Thymus (tissue), 14 donors: ENCODE measurements at places on chromosomes 11 and 22. TPM values are rescaled to one million over a fixed set of nuclear protein-coding genes. Genes with fewer than 3 reads are reported as not detected.
A peak's percentile ranks its signal among the peaks of the same experiment; 100 is the strongest.

DNA sequence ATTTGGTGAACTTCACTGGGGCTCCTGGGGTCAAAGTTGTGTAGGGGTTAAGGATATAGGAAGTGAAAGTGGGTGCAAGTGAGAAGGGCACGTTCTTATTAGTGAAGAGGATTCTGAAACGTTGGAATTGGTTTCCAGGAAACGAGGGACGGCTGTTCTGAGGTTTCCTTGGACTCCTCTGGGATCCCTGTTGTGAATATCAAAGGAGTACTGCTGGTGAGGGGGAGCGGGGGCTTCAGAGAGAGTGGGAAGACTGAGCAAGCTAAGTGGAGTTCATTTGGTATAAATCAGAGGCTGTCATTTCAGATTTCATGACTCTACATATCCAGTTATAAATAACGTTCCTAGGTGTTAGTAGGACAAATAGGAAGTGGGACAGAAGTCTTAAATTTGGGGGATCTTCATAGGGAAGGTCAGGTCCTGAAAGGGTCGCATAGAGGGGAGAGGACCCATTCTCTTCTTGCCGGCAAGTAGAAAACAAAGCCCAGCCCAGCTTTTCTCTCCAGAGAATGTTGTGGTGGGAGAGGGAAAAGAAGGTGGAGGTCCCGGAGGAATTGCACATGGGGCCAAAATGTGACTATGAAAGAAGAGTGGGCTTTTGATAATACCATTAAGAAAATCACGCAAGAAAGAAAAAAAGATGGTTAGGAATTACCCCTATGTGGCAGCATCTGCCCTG lies 1.1 kb upstream of the NELL1 start:
- H3K4me1 ChIP-seq, result no peaks in the 10 kb centered on the region
- DNase-seq, result no peak
- no peaks in the 10 kb centered on the region for H3K36me3 ChIP-seq

GRCh38 chr22:49426618-49427266 lies 400.9 kb downstream of the BRD1 start:
- no peaks in the 10 kb centered on the region for H3K36me3 ChIP-seq
- H3K27me3 ChIP-seq, result no peaks in the 10 kb centered on the region
- no peaks in the 10 kb centered on the region for H3K4me1 ChIP-seq
- H3K4me3 ChIP-seq, result no peak overlapping the region
- DNase-seq, result no peak
- no peak overlapping the region for H3K27ac ChIP-seq

DNA sequence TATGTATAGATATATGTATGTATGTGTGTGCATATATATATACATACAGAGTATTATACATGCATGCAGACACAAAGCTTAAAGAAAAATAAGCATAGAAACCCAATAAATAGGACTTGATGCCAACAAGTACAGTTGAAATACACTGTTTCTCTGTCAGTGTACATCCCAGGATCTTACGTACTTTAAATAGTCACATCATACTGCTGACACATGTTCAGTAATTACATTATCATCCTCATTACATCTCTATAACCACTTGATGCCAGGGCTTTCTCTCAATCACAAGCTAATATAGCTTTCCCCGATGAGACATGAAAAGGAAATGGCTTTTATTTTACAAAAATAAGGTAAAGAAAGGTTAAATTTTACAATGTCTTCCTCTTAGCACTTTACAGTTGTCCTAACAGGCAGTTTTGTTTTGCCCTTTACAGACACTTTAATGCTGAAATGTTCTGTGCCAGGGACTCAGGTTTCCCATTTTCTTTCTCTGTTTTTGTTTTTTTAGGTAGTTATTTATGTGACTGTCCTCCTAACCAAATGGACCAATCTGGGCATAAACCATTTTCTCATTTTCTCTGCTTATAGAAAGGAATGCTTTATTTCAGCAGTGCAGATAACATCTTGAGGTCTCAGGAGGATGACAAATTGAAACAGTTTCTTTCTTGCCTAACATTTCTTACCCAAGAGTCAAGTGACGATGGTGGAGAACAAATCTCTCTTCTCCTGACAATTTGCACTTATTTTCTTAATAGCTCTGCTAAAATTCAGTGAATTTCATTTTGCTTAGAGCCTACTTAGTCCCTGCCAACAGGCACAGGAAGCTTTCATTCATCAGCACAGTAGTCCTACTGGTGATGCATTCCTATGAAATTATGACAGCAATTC lies 350.2 kb downstream of the TTC28 start:
- no peaks in the 10 kb centered on the region for H3K4me1 ChIP-seq
- no peak overlapping the region for H3K27ac ChIP-seq
- H3K36me3 ChIP-seq, result no peaks in the 10 kb centered on the region
- H3K4me3 ChIP-seq, result no peak overlapping the region
- no peaks in the 10 kb centered on the region for H3K27me3 ChIP-seq

GRCh38 chr11:93532281-93532789 lies 10.9 kb downstream of the SMCO4 start:
- H3K27me3 ChIP-seq, result no peaks in the 10 kb centered on the region
- peaks cover 63% of the 10 kb centered on the region for H3K4me1 ChIP-seq
- no peak for DNase-seq
- H3K27ac ChIP-seq, result no peak overlapping the region

DNA sequence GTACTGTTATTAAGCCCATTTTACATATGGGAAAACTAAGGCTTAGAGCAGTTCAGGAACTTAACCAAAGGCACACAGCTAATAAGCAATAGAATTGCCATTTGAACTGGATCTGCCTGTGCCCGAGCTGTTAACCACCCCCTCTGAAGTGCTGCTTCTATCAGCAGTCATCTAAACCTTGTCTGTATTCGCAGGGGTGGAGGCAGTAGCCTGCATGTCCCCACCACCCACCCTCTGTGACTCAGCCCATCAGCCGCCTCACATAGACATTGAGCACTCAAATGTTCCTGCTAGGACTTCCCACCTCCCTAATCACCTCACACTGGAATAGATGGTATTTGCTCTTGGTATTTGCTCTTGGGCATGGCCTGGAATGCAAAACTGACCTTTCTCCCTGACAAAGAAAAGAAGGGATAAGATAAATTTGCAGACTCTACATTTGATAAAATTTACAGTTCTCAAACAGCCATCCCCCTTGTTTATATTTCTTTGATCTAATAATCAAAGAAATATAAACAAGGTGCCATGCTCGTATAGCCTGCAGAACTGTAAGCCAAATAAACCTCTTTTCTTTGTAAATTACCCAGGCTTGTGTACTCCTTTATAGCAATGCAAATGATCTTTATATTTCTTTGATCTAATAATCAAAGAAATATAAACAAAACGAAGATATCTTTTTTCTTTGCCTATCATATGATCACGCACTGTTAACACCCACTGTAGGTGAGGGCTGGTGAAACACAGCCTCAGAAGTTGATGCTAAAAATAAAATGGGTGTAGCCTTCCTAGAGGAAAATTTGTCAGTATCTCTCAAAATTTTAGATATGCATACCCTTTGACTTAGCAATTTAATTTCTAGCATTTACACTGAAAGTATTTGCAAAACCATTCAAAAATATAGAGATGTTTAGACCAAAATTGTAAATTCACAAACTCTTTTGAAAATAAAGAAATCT lies 15.9 kb downstream of the DKK3 start:
- no peaks in the 10 kb centered on the region for H3K4me1 ChIP-seq
- no peak overlapping the region for H3K4me3 ChIP-seq
- H3K36me3 ChIP-seq, result no peaks in the 10 kb centered on the region
- DNase-seq, result no peak

GRCh38 chr11:56750190-56750589 lies 1.7 kb upstream of the OR9G4 start:
- H3K36me3 ChIP-seq, result no peaks in the 10 kb centered on the region
- no peaks in the 10 kb centered on the region for H3K4me1 ChIP-seq
- no peak overlapping the region for H3K4me3 ChIP-seq
- H3K27ac ChIP-seq, result no peak overlapping the region

CATSPER1 gene
- 0.14 TPM for total RNA-seq

GRCh38 chr11:130068986-130069658 lies 572 bp upstream of the APLP2 start:
- H3K27ac ChIP-seq, result peak overlapping the region; percentile 73
- peak; percentile 58 for DNase-seq
- peak overlapping the region; percentile 64 for H3K4me3 ChIP-seq

GRCh38 chr11:10327254-10327653 lies 22.4 kb downstream of the ADM start:
- peaks cover 6% of the 10 kb centered on the region for H3K4me1 ChIP-seq
- no peak for DNase-seq
- H3K4me3 ChIP-seq, result no peak overlapping the region
- H3K27me3 ChIP-seq, result no peaks in the 10 kb centered on the region

- no peaks in the 10 kb centered on the region for H3K36me3 ChIP-seq
- no peak for DNase-seq
- no peak overlapping the region for H3K4me3 ChIP-seq
- H3K27ac ChIP-seq, result no peak overlapping the region
Observed at GRCh38 chr11:6734616-6735015, 37.2 kb downstream of the OR2AG2 start.

- no peak overlapping the region for H3K4me3 ChIP-seq
- no peak for DNase-seq
- peaks cover 3% of the 10 kb centered on the region for H3K27me3 ChIP-seq
- peaks cover under 1% of the 10 kb centered on the region for H3K36me3 ChIP-seq
- no peak overlapping the region for H3K27ac ChIP-seq
Observed at GRCh38 chr11:68255526-68255925, 16.2 kb downstream of the C11orf24 start.

DNA sequence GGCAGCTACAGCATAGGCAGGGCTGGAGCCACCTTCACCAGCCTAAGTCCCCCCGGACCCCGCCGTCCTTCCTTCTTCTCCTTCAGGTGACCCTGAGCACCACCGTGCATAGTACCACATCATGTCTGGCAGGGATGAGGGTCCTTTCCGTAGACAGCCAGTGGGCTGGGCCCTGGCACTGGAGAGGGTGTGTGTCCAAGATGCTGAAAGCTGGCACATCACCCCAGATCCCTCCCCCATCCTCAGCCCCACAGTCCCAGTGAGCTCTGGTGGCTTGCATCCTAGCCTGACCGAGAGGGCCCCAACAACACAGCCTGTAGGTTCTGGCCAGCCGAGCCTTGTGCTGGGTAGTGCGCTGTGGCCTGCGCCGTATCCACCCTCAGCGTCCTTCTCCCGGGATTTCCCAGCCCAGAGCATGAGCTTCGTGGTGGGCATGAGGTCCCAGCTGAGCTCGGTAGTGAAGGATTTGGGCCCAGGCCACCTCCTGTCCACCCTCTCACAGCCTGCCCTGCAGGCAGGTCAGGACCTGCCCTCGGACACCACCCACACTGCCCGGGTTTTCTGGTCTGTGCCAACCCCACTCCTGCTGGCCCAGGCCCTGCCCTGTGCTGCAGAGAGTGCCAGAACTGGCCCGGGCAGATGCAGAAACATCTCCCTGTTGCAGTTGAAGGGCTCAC lies 1124.3 kb downstream of the BRD1 start:
- H3K27me3 ChIP-seq, result no peaks in the 10 kb centered on the region
- H3K27ac ChIP-seq, result no peak overlapping the region
- no peak overlapping the region for H3K4me3 ChIP-seq

GRCh38 chr11:20118209-20118608 lies 42.1 kb downstream of the DBX1 start:
- no peaks in the 10 kb centered on the region for H3K36me3 ChIP-seq
- H3K4me3 ChIP-seq, result no peak overlapping the region
- no peaks in the 10 kb centered on the region for H3K4me1 ChIP-seq
- DNase-seq, result no peak
- H3K27ac ChIP-seq, result no peak overlapping the region
- no peaks in the 10 kb centered on the region for H3K27me3 ChIP-seq

GRCh38 chr11:95232666-95233065 lies 1.7 kb upstream of the SESN3 start:
- no peaks in the 10 kb centered on the region for H3K36me3 ChIP-seq
- DNase-seq, result no peak
- H3K27ac ChIP-seq, result peak overlapping the region; percentile 95
- peak overlapping the region; percentile 60 for H3K4me3 ChIP-seq
- no peaks in the 10 kb centered on the region for H3K27me3 ChIP-seq

- H3K27me3 ChIP-seq, result no peaks in the 10 kb centered on the region
- no peak for DNase-seq
Observed at GRCh38 chr11:8253566-8253965, 10.1 kb downstream of the LMO1 start.

GRCh38 chr22:39276440-39277141 lies 31.8 kb upstream of the PDGFB start:
- H3K36me3 ChIP-seq, result no peaks in the 10 kb centered on the region
- H3K27me3 ChIP-seq, result peaks cover 61% of the 10 kb centered on the region
- H3K27ac ChIP-seq, result no peak overlapping the region
- H3K4me1 ChIP-seq, result no peaks in the 10 kb centered on the region
- DNase-seq, result no peak

GRCh38 chr11:3920148-3920852 lies 64.8 kb downstream of the STIM1 start:
- H3K27me3 ChIP-seq, result no peaks in the 10 kb centered on the region
- no peak for DNase-seq
- no peak overlapping the region for H3K4me3 ChIP-seq

GRCh38 chr11:34358258-34358727 lies 483 bp upstream of the ABTB2 start:
- H3K4me3 ChIP-seq, result peak overlapping the region; percentile 71
- H3K27ac ChIP-seq, result peak overlapping the region; percentile 84
- H3K4me1 ChIP-seq, result peaks cover 33% of the 10 kb centered on the region
- no peaks in the 10 kb centered on the region for H3K36me3 ChIP-seq
- DNase-seq, result no peak
- peaks cover 23% of the 10 kb centered on the region for H3K27me3 ChIP-seq

PRG2 gene
- 212 TPM for total RNA-seq

GRCh38 chr11:43968719-43969118 lies 26.3 kb downstream of the C11orf96 start:
- no peaks in the 10 kb centered on the region for H3K4me1 ChIP-seq
- H3K27me3 ChIP-seq, result no peaks in the 10 kb centered on the region
- H3K36me3 ChIP-seq, result no peaks in the 10 kb centered on the region
- no peak overlapping the region for H3K27ac ChIP-seq
- DNase-seq, result no peak

DNA sequence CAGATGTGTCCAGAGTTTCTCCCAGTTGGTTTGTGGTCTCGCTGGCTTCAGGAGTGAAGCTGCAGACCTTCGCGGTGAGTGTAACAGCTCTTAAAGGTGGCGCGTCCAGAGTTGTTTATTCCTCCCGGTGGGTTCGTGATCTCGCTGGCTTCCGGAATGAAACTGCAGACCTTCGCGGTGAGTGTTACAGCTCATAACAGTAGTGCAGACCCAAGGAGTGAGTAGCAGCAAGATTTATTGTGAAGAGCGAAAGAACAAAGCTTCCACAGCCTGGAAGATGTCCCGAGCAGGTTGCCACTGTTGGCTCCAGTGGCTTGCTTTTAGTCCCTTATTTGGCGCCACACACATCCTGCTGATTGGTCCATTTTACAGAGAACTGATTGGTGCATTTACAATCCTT lies 1.8 kb upstream of the PGA3 start:
- peaks cover 17% of the 10 kb centered on the region for H3K27me3 ChIP-seq
- no peaks in the 10 kb centered on the region for H3K36me3 ChIP-seq
- H3K4me3 ChIP-seq, result no peak overlapping the region
- no peaks in the 10 kb centered on the region for H3K4me1 ChIP-seq
- no peak overlapping the region for H3K27ac ChIP-seq

MYO18B gene
- total RNA-seq, result 13.8 TPM

SCUBE2 gene
- total RNA-seq, result 2.1 TPM

GRCh38 chr22:17862646-17863181 lies 88.4 kb upstream of the BID start:
- peaks cover 2% of the 10 kb centered on the region for H3K36me3 ChIP-seq
- DNase-seq, result no peak
- no peaks in the 10 kb centered on the region for H3K27me3 ChIP-seq
- H3K4me1 ChIP-seq, result no peaks in the 10 kb centered on the region
